T-helper 2 cell treated with Interferon-gamma antibody and Interleukin-4, amounts not matched to agents 5 μg/mL and 100 μg/mL, for 36 hours (primary cell): ENCODE measurements at places on chromosomes 1 and 21.

DNA sequence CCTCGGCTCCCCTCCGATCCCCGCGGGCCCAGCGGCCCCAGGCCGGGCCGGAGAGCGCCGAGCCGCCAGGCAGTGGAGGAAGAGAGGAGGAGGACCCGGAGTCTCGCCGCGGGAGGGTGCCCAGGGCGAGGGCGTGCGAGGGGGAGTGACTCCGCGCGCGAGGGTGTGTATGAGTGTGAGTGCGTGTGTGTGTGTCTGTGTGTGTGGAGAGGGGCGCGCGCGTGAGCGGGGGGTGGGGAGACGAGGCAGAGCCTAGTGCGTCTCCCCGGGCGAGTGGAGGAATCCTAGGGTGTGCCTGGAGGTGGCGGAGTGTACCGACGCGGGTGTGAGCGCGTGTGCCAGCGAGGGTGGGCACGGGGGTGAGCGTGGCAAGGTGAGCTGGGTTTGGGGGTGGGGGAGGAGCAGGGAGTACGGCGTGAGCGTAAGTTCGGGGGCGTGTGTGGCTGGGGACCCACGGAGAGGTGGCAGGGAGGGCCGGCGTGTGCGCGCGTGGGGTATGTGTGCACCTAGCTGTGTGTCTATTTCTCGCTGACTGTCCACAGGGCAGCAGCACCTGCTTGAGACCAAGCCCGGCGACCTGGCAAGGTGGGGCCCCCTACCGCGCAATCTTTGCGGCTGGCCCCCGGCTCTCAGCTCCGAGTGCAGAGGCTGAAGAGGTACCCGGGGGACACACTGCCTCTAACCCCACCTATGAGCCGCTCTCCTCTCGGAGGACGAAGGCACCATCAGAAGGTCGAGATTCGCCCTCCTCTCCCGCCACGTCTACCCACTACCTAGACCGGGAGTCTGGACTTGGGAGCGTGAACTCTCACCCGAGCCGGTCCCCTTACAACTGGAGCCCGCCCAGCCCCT, 784 bp upstream of the KCND3 start:
- no peak for DNase-seq

DNA sequence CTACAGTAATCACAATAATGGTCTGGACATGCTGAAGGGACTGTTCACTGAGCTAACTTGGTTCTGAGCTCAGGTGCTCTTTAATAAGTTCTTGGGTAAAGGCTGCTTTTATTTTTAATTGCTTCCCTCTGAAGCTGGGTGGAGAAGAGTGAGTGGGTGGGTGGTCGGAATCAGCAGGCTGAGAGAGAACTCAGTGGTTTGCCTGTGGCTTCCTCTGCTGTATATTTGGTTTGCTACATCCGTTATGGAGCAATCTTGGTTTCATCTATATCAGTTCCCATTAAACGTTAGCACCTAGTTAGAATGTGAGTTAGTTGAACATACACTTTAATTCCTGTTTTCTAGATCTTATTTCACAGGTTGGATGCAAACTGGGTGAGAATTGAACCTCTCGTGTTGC, 23.3 kb downstream of the CNIH4 start:
- DNase-seq, result peak; percentile 72

- no peak for DNase-seq
Observed at GRCh38 chr1:59994302-59995198, 68.0 kb upstream of the CYP2J2 start.

- DNase-seq, result no peak
Observed at GRCh38 chr1:91682882-91683597, 182.4 kb downstream of the CDC7 start.

DNA sequence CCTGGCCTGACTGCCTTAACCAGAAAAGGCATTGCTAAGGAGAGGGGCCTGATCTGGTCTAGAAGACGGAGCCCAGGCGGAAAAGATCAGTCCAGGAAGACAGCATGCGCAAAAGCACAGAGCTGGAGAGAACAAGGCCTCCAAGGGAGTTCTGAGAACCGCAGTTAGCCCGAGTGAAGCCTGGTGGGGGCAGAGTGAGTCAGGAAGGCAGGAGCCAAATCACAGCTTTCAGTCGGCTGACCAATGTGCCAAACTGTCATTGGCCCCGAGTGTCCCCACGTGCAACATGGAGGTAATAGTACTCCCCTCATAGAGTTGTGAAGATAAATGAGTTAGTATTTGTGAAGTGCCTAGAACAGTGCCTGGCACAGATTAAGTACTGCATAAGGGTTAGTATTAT, 1.2 kb upstream of the TSPAN2 start:
- DNase-seq, result no peak

DNA sequence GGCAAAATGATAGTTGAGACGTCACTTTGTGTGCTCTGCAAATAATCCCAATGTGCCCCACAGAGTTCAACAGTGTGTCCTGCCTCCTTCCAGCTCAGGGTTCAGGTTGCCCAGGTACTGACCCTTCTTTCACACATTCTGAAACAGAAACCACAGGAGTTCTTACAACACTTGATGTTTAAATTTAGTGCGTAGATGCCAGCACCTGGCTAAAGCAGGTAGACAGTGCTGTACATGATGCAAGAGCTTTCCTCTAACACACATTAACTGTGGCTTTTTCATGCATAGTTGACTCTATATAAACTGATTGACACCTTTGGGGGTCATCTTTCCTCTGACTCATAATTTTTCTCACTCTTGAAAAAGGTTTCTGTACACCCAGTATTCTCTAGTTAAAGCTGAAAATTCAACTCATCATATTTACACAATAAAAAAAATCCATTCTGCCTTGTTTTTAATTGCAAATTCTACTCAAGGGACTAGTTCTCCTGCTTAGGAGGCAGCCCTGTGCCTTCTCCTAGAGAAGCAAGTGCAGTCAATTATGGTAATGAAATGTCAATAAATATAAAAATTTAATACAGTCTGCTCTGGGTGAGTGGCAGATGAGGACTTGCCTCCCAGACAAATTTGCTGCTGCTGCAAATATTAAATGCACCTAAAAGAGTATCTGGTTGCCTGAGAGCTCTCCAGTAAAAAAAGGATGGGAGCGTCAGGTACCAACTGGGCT, 91.4 kb downstream of the NR5A2 start:
- DNase-seq, result no peak
